ENCODE measurements at places on chromosomes 13 and 19. TPM values are rescaled to one million over a fixed set of nuclear protein-coding genes. Genes with fewer than 3 reads are reported as not detected.
A peak's percentile ranks its signal among the peaks of the same experiment; 100 is the strongest.

Gene CPT1C
- 3.6 TPM for total RNA-seq

Gene VAV1
- total RNA-seq: 4.1 TPM

Gene TNFRSF19
- total RNA-seq: 4.2 TPM

Gene CYP2A6
- total RNA-seq: not detected

Gene SARS2
- 32.7 TPM for total RNA-seq

Gene LIM2
- total RNA-seq: not detected

Gene PRSS57
- not detected for total RNA-seq

Gene SIPA1L3
- total RNA-seq: 8.2 TPM

Gene RNF17
- not detected for total RNA-seq

Gene LILRB3
- 19.3 TPM for total RNA-seq

Gene FAM124A
- total RNA-seq: 11.7 TPM

Gene SLC7A9
- 0.36 TPM for total RNA-seq

GRCh38 chr19:12159773-12160414, 3.0 kb upstream of the ZNF136 start:
- no peak for DNase-seq

DNA sequence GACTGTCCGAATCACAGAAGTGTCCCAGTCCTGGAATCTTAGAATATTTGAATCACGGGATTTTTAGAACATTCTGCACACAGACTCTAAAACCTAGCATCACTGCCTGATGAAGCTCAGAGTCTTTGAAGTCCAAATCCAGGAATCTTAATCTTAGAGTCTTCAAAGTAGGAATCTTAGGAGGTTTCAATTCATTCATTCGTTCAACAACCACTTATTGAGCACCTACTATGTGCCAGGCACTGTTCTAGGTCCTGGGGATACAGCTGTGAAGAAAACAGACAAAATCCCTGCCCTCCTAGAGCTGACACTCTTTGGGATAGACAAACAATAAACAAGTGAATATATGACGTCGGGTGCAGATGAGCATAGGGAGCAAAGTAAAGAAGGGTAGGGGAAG, 1.7 kb downstream of the RTN2 start:
- no peak for DNase-seq

DNA sequence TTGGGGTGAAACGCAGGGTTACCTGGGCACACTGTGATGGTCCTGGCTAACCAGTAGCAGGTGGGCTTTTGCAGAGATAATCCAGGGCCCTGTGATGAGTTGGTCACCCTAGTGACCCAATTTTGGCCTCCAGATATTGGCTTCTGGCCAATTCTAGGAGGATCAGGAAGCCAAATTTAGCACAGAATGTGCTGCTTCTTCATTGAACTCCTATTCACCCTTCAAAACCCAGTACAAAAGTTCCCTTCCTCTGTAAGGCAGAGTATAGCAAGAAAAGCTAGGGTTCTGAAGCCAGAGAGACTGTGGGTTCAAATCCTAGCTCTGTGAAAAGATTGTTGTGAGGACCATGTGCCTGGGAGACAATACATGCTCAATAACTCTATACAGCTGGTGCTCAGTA, 70.8 kb downstream of the INSR start:
- no peak for DNase-seq

GRCh38 chr19:33273881-33274662, 28.3 kb downstream of the CEBPA start:
- DNase-seq: no peak

GRCh38 chr19:45779231-45780145, 2.8 kb downstream of the DMPK start:
- peak; percentile 96 for DNase-seq

- DNase-seq: no peak
Measured at GRCh38 chr13:113417836-113418721, 35.2 kb downstream of the ADPRHL1 start.

DNA sequence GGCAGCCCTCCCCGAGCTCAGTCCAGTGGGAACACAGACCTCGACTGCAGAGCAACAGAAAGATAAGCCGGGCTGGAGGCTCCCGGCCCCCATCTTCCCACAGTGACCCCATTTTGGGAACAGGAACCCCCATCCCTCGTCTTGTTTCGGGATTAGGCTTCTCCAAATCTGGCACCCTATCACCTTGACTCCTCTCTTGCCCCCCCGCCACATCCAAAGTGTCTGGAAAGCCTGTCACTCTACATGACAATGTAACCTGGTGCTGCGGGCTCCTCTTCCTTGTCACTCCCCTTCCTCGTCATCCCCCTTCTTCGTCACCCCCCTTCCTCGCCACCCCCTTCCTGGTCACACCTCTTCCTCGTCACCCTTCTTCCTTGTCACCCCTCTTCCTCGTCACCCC, 10.1 kb downstream of the PAK4 start:
- no peak for DNase-seq

- no peak for DNase-seq
Measured at GRCh38 chr19:15276620-15277215, 44.5 kb upstream of the EPHX3 start.

DNA sequence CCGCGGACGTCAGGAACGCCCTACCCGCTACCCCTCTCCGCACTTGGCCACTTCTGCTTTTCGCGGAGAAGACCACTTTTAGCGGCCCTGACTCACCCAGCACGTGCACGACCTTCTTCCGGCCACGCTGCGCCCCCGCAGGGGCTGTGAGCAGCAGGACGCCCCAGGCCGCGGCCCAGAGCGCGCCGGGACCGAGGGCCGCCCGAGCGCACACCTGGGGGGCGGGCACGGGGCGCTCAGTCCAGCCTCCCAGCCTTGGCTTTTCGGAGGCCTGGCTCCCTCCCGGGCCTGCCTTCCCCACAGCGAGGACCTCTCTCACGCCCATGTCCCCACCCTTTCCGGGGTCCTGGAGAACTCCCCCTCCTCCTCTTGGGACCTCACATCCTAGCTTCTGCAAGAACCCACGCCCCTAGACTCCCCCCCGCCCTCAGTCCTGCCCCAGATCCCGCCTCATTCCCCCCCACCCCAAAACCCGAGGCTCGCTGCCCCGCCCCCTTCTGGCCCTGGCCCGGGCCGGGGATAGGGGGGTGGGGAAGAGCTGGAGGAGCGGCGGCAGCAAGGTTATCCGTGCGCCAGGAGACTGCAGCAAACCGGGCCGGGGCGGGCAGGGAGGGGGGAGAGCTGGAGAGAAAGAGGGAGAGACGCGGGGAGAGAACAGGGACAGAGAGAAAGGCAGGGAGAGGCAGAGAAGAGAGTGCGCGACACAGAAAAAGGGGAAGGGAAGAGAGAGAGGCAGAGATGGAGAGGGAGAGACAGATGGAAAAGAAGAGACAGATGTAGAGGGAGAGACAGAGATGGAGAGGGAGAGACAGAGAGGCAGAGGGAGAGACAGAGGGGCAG, 11.5 kb downstream of the TM6SF2 start:
- DNase-seq: no peak

- DNase-seq: no peak
Measured at GRCh38 chr19:53977991-53978731, 13.3 kb upstream of the CACNG6 start.

- no peak for DNase-seq
Measured at GRCh38 chr19:18262917-18263316, 11.3 kb downstream of the IQCN start.

DNA sequence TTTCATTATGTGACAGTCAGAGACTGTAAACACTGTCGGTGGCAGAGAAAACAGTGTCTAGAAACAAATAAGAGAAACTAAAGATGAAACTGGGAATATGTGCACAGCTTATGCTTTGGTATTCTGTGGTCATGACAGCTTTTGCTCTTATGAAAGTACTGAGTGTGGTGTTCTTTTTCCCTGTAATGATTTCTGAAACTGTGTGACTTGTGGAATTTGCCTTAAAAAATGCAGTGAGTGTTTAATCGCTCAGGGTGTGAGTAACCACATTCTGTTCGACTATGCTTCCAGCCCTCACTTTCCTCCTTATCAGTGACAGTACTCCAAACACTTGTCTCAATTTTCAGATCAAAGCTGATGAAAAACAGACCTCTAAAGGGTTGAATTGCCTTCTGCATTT, 66.9 kb upstream of the DIAPH3 start:
- DNase-seq: no peak

DNA sequence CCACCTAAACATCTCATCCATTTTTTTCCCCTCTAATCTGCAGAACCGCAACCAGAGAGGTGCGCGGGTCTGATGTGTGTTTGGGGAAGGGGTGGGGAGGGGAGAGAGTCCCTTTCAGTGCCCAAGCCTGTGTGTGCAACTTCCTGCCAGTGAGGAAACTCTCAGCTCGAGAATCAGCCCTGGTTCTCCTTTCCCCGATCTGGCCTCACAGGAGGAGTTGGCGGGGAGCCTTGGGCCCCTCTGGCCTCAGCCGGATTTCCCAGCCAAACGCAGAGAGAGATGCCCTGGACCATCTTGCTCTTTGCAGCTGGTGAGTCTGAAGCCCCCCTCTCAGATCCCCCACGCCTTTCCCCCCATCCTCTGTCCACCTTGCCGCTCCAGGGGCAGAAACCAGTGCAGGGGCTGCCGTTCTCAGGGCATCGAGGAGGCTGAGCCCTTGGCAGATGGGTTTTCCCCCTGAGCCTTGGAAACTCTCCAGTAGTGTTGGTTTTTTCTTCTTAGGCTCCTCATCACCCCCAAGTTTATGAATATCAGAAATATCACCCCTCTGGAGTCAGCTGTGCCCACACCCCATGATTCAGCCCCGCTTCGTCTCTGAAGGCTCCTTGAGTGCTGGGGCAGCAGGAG, at the start of gene C19orf38:
C19orf38 (plus strand) TSS at position 186 of the 627 bp plus-strand sequence; CDS start at position 280, 94 bp downstream.
- no peak for DNase-seq

DNA sequence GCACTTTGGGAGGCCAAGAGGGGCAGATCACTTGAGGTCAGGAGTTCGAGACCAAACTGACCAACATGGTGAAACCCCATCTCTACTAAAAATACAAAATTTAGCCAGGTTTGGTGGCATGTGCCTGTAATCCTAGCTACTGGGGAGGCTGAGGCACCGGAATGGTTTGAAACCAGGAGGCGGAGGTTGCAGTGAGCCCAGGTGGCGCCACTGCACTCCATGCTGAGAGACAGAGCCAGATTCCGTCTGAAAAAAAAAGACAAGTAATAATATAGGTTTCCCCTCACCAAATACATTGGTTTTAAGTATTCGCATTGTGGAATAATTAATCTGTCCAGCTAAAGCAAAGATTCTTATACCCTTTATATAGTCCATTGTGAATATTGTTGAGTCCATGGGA, 1544.6 kb downstream of the OLFM4 start:
- DNase-seq: no peak

DNA sequence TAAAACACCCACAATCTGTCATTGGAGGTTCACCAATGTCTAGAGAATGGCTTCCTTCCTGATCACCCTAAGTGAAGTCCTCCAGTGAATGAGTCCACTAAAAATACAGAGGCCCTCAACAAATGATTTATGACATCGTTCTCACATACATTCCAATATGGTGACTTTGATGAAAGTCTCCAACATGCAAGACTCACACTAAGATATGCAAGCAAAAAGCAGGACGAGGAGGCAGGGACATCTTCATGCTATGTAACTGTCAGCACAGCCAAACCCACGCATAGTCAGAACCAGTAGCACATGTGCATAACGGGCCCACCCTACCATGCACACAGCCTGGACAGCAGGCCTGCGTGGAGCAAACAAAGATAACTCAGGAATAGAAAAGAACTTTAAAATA, 16.6 kb upstream of the LSM14A start:
- no peak for DNase-seq

GRCh38 chr19:27676334-27676733, 1536.6 kb downstream of the UQCRFS1 start:
- no peak for DNase-seq

GRCh38 chr19:2260341-2260805, 4.2 kb upstream of the JSRP1 start:
- DNase-seq: no peak

GRCh38 chr13:111978546-111978945, 88.4 kb upstream of the SOX1 start:
- no peak for DNase-seq

DNA sequence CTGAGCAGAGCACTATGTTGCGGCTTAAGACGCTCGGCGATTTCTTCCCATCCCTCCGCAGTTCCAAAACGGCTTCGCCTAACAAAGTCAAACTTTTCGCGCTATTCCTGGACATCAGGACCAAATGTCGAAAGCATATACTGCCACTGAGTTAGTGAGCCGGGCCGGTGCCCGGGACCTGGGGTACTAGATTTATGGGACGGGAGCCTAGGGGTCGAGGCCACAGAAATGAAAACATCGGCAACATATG, 699 bp downstream of the RCBTB2 start:
- no peak for DNase-seq

DNA sequence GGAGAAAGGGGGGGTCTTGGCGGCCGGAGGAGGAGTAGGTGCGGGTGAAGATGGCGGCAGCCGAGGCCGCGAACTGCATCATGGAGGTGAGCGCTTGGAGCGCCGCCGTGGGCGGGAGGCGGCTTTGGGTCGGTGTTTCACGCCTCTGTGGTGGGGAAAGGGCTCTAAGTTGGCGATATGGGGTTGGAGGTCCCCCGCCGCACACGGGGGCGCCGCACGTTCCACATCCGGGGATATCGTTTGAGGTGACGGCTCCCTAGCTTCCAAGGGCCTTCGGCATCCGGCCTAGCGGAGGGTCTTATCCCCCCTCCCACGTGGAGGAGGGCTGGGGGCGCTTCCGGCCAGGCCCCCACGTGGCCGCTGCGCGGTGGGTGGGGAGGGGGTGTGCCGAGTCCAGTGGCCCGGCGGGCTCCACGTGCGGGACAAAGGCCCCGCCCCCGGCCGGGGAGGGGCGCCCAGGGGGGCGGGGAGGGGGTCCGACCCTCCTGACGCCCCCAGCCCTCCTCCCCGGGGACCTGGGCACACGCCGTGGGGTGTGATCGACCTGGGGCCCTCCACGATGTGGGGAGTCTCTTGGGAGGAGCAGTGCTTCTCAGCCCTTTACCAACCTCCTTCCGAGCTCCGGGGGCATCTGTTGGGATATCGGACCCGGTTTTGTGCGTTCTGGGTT, at the start of gene PRMT1:
PRMT1 (plus strand) TSS at position 41 of the 670 bp plus-strand sequence; CDS start at position 51, 10 bp downstream.
- DNase-seq: no peak

GRCh38 chr19:10145031-10145430, 25.3 kb upstream of the EIF3G start:
- DNase-seq: no peak

GRCh38 chr13:42967660-42968059, 24.4 kb downstream of the EPSTI1 start:
- no peak for DNase-seq

DNA sequence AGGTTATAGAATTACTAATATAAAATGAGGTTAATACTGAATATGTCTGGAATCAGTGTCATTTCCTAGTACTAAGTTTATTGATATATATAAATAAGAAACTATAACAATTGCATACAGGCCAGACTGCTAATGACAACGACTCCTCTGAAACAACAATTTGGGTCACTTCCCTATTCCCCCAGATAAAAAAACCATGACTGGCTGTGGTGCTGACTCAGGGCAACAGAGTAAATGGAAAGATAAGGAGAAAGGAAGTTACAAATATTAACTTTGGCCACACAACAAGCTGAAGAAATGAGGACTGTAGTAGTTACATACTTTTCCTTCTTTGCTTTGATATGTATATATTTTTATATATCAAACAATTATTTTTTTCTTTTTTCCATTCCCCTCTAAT, 263.7 kb upstream of the PCDH9 start:
- no peak for DNase-seq

DNA sequence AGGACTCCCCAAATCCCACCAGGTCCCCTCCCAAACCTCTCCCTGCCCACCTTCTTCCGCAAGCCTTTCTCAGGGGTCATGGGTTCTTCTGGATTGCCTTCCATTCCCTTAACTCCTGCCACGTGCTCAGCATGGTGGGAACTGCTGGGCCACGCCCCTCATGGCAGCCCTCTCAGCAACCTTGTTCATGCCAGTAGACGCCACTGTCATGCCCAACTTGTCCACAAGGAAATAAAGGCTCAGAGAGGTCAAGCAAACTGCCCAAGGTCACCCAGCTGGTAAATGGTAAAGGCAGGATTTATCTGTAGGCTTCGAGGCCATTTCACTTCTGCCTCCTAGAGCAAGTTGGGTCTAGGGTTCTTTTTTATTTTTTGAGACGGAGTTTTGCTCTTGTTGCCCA, 10.9 kb downstream of the PRAM1 start:
- no peak for DNase-seq

All from sigmoid colon (tissue), 7 donors.